ENCODE measurements at places on chromosomes 5 and 9. TPM values are rescaled to one million over a fixed set of nuclear protein-coding genes. Genes with fewer than 3 reads are reported as not detected.

Gene SGCD
- total RNA-seq: 0.72 TPM

Gene TYRP1
- total RNA-seq: not detected

Gene SLC34A3
- not detected for total RNA-seq

Gene SUSD1
- total RNA-seq: 7.9 TPM

Gene LRRC19
- not detected for total RNA-seq

Gene LCP2
- total RNA-seq: 374 TPM

Gene FAM151B
- 0.30 TPM for total RNA-seq

Gene ZNF618
- 3.0 TPM for total RNA-seq

Gene NRG2
- total RNA-seq: 0.12 TPM

Gene PCDHB4
- total RNA-seq: not detected

Gene CTSV
- total RNA-seq: not detected

Gene DMRT3
- total RNA-seq: not detected

Gene F12
- total RNA-seq: not detected

Gene ARSI
- total RNA-seq: not detected

Gene SPATA31E1
- not detected for total RNA-seq

Gene PCDHB5
- not detected for total RNA-seq

Gene UNC13B
- 0.45 TPM for total RNA-seq

Gene OTP
- not detected for total RNA-seq

Gene NDUFA8
- 11.2 TPM for total RNA-seq

Gene DEPDC1B
- 0.98 TPM for total RNA-seq

Gene STXBP1
- 16.0 TPM for total RNA-seq

Gene ACOT12
- not detected for total RNA-seq

Gene OR1Q1
- total RNA-seq: not detected

Gene PTGDS
- 26.4 TPM for total RNA-seq

Gene MCTP1
- total RNA-seq: 2.3 TPM

Gene TLE1
- 1.3 TPM for total RNA-seq

Gene GFPT2
- total RNA-seq: 1.6 TPM

Gene PAEP
- total RNA-seq: not detected

Gene FOXD1
- 0.39 TPM for total RNA-seq

Gene ADCY2
- total RNA-seq: 0.32 TPM

Gene GFI1B
- total RNA-seq: 0.41 TPM

Gene GRXCR2
- not detected for total RNA-seq

Gene PCDHA9
- total RNA-seq: not detected

All from T-cell (primary cell).